ENCODE measurements at places on chromosomes 5 and 9.

DNA sequence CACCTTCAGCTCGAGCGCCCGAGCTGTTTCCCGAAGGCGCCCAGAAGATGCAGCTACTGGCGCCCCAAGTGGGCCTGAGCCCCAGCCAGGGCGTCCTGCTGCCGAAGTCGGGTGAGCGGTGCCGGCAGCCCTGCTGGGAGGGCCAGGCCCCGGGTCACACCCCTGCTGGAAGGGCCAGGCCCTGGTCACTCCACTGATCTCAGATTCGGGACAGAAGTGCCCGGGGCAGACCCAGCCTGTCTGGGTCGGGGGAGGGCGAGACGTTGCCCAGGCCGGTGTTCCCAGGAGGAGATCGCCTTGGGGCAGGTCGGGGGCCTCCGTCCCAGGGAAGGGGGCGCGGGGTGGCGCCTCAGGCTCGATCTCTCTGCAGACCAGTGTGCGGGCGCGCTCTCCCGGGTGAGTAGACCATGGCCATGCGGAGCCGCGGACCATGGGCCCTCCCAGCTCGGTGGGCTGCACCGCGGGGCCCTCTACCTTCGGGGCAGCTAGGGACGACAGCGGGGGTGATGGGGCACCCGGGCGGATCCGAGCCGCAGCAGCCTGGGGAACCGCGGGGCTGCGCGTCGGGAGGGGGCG, 2.3 kb downstream of the LCNL1 start:
- DNase-seq = no peak

DNA sequence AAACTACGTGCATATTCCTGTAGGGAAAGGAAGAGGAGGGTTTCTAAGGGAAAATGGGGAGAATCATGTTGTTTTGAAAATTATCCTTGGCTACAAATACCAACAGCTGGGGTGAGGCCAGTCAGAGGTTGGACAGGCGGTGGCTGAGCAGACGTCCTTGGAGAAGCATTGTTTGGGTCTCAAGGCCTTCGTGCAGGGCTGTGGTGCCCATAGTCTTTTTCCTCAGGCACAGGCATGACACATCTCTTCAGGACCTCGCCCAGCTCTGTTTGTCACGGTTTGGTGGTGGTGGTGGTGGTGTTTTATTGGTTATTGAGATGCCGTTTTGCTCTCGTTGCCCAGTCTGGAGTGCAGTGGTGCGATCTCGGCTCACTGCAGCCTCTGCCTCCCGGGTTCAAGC, 27.8 kb upstream of the EGFL7 start:
- no peak for DNase-seq

GRCh38 chr5:141883892-141884318, 5.7 kb upstream of the PCDH1 start:
- DNase-seq = no peak

DNA sequence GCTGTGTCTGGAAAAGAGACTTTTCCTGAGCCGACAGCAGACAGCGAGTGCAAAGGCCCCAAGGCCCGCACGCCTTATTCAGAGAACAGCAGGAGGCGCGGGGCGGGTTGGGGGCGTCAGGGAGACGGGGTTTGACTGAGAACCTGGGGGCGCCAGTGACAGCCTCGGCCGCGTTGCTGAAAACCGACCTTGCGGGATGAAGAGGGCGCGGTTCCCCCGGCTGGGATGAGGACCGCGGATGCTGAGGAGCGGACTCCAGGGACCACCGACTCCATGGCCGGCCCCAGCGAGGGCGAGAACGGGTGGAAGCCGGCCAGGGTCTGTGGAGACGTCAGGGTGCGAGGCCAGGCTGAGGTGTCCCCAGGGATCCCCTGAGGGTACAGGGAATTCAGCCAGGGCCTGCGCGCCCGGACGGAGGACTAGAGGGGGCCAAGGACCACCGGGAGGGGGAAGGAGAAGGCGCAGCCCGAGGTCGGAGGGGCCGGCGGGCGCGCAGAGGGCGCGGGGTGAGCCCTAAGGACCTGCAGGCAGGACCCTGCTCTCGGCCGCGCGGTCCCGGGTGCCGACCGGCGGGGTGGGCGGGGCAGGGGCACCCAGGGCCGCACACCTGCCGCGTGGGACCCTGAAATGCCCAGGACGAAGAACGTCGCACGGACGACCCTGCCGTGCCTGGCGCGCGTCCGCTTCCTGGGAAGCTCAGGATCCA, 837 bp upstream of the AHRR start:
- DNase-seq = no peak

- DNase-seq = no peak
Measured at GRCh38 chr9:76562511-76562911, 103.5 kb downstream of the GCNT1 start.

DNA sequence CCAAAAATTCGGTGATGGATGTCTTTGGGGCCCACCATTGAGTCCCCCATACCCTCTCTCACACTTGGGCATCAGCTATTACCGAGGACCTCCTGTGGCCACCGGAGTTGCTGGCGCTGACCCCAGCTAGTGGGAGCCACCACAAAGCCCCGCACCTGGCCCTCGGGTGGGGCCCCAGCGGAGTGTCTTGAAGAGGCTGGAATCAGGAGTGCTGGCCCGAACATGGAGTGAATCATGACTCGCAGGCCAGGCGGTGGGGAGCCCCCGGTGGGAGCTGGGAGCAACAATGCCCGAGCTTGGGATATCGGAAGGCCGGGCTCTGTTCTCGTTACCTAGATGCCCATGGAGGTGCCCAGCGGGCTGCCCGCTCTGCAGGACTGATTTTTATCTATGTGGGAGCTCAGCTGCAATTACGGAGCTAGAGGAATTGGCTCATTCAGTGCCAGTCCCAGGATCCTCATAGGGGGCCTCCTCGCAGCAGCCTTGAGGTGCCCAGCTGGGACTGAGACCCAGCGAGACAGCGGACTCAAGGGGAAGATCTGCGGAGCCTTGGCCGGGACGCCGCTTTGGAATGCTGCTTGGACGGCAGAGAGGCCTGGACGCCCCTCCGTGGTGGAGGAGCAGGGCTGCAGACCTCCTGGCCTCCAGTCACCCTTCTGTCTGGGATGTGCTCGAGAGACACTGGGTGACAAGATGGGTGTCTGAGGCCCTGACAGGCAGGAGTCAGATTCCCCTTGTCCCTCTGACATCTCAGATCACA, 70.8 kb downstream of the PSMB7 start:
- no peak for DNase-seq

DNA sequence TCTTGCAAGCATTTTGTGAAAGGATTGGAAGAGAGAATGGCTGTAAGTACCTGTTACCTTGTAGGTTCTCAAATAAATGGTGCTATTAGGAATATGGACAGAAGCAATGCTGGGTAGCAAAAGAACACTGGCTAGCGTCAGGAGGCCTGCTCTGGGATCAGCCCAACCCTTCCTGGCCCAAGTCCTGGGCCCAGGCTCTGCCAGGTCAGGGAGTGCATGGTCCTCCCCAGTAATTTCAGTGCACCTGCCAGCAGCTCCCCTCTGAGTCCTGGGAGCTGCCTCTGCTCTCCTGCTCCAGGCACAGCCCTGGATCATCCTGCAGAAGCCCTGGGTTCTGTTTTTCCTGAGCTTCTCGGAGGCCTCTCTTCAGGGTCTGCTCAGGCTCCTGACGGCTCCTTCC, 89.5 kb upstream of the ARAP3 start:
- DNase-seq = no peak

GRCh38 chr5:78503958-78504653, 143.7 kb downstream of the SCAMP1 start:
- DNase-seq = no peak

GRCh38 chr5:40402007-40402364, 277.7 kb upstream of the PTGER4 start:
- DNase-seq = peak; percentile 38

- no peak for DNase-seq
Measured at GRCh38 chr5:163362840-163363371, 74.5 kb upstream of the CCNG1 start.

DNA sequence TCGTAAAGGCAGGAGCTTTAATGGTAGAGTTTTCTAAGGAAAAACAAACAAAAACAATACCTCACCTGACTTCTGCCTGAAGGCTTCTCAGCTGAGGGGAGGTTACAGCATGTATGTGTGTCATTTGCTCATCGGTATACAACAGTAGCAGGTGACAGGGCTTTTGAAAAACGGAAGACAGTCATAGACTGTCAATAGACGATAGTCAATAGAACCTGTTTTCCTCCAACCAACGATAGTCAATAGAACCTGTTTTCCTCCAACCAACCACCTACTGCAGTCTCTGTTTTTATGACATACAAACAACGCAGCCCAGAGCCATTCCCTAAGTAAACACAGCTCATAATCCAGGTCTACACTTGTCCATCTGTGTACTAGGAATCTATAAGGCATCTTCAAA, 74.6 kb downstream of the RETREG1 start:
- DNase-seq = no peak

DNA sequence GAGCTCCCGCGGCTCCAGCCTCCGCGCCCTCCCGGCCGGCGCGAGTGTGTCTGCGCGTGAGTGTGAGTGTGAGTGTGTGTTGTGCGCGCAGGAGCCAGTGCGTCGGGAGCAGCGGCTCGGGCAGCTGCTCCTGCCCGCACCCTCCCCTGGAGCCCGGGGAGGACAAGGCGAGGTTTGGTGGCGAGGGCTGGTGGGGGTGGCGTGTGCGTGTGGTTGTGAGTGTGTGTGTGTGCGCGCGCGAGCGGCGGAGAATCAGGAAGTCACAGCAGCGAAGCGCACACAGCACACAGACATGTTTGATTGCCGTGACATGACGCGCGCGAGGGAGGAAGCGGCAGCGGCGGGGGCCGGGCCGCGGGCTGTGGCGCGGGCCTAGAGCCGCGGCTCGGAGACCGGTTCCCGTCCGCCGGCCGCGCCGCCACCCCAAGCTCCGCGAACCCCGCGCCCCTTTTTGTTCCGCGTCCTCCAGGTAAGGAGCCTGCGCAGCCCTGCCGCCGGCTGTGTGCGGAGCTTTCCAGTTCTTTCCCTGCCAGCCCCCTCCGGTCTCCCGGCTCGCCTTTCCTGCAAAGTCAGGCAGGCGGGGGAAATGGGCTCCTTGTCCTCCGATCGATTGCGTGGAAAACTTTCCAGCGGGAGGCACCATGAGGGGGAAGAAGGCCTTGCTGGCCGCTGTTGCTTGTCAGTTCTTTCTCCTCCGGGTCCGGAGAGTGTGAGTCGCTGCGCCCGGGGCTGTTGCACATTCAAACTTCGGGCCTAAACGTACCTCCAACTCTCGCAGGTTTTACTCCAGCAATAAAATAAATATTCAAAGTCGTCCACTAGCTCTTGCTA, 2.4 kb downstream of the SMARCA2 start:
- DNase-seq = peak; percentile 76

DNA sequence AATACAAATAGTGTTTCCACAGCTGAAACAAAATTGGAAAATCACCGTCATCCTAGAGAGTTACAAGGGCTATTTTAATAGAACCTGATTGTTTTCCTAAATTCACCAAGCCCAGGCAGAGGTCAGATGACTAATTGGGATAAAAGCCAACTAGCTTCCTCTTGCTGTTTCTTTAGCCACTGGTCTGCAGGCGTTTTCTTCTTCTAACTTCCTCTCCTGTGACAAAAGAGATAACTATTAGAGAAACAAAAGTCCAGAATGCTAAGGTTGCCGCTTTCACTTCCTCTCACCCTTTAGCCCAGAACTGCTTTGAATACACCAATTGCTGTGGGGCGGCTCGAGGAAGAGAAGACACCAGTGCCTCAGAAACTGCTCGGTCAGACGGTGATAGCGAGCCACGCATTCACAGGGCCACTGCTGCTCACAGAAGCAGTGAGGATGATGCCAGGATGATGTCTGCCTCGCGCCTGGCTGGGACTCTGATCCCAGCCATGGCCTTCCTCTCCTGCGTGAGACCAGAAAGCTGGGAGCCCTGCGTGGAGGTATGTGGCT, at the start of gene TLR4:
TSS of gene TLR4 (plus strand) at position 380 of the 552 bp plus-strand sequence. CDS start at position 450, 70 bp downstream.
- DNase-seq = no peak

DNA sequence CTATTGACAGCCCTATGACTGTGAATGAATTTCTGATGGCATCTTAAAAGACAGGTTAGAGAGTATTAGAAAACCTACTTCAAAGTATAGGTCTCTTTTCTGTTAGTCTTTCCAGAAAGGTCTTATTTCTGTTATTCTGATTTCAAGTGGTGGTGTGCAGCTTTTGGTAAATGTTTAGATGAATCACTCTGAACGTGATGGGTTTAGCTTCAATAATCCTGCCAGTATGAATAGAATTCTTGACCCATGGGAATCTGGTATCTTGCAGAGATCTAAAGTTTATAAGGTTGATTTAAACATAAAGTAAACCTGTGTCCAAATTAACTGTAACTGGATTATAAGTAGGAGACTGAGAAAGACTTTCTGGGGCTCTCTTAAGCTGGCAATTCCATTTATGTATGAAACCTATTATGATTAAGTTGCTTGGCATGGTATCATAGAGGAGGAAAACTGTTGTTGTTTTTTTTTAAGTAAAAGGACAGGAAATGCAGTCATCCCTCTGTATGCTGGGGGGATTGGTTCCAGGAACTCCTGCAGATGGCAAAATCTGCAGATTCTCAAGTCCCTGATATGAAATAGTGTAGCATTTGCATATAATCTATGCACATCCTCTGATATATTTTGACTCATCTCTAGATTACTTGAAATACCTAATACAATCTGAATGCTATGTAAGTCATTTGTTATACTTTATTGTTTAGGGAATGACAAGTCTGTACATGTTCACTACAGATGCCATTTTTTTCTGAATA, 77.0 kb upstream of the ADAMTS19 start:
- DNase-seq = no peak

DNA sequence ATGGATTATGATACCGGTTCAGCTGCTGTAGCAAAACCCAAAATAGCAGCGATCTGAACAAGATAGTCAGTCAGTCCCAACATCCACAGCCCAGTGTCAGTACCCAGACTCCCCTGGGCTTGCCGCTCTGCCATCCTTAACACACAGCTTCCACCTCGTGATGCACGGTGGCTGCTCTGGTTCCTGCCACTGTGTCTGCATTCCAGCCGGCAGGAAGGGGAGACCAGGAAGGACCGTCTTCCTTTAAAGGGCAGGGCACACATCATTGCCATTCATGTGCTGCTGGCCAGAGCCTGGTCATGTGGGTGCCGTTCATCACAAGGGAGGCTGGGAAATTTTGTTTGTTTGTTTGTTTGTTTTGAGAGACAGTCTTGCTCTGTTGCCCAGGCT, 131.0 kb upstream of the IER5L start:
- no peak for DNase-seq

- no peak for DNase-seq
Measured at GRCh38 chr5:8470489-8470888, 601.5 kb downstream of the MTRR start.

GRCh38 chr9:116569111-116569510, 118.0 kb upstream of the TRIM32 start:
- DNase-seq = no peak

DNA sequence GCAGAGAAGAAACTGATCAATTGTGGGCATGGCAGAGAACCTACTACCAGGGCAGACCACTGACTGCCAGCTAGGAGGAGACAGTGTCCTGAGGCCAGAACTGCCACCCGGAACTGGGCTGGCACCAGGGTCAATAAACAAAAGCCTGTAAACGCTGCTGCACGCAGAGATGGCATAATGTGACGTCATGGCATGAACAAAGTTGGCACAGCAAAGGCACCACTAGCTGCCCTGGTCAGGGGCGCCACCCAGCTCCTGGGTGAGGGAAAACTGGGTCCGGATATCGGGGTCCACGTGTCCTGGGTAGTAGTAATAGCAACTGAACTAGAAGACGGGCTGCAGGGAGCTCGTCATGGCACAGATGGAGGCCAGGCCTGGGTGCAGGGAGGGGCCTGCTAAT, 32.1 kb downstream of the DYNC2I2 start:
- DNase-seq = no peak
